Renal cortical epithelial cell (primary cell): ENCODE measurements at places on chromosomes 4 and X. TPM values are rescaled to one million over a fixed set of nuclear protein-coding genes. Genes with fewer than 3 reads are reported as not detected.
A peak's percentile ranks its signal among the peaks of the same experiment; 100 is the strongest.

DNA sequence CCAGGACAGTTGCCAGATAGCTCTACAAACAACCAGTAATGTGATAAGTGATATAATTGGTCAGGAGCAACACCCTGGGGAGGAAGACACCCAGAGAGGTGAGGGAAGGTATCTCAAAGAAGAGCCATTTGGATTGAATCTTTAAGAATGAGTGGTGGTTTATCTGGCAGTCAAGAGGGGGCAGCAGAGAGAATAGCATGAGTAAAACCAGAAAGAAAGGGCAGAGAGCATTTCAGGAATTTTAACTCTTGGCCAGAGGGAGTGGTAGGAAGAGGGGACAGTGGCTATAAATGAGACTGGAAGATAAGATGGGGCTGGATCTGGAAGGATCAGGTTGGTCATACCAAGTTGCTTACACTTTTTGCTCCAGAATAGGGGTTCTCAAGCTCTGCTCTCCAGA is 5.9 kb upstream of the SEPTIN6 start:
- DNase-seq, result peak; percentile 65

- DNase-seq, result no peak
Observed at GRCh38 chr4:155842080-155842479, 24.0 kb downstream of the ASIC5 start.

Gene KIT
- total RNA-seq, result under 0.01 and 0.10 TPM in 2 replicates

Gene EPHA5
- total RNA-seq, result under 0.01 and 0.70 TPM in 2 replicates

Gene TBX22
- total RNA-seq, result 0.05 TPM in 1 of 2 replicates, not detected in the other

GRCh38 chr4:39312816-39313215 is 53.3 kb downstream of the RFC1 start:
- DNase-seq, result no peak

GRCh38 chr4:20552004-20552403 is 148.3 kb upstream of the PACRGL start:
- no peak for DNase-seq

GRCh38 chrX:136665258-136665900 is 17.4 kb downstream of the CD40LG start:
- DNase-seq, result no peak

- DNase-seq, result peak; percentile 79
Observed at GRCh38 chrX:20620306-20620705, 353.6 kb upstream of the RPS6KA3 start.

GRCh38 chr4:44859477-44859876 is 133.1 kb upstream of the GNPDA2 start:
- DNase-seq, result no peak

Gene MAGIX
- 5.3 and 8.5 TPM in 2 replicates for total RNA-seq

GRCh38 chr4:11609751-11610150 is 181.1 kb upstream of the HS3ST1 start:
- DNase-seq, result peak; percentile 60

Gene NUP62CL
- 2.4 and 5.6 TPM in 2 replicates for total RNA-seq

GRCh38 chr4:4712800-4713528 is 146.5 kb upstream of the MSX1 start:
- DNase-seq, result no peak

- no peak for DNase-seq
Observed at GRCh38 chr4:5770051-5770450, 59.0 kb downstream of the EVC start.

Gene CSAG3
- not detected in 2 replicates for total RNA-seq

GRCh38 chr4:117383468-117383867 is 298.1 kb upstream of the TRAM1L1 start:
- no peak for DNase-seq

- peak; percentile 99 for DNase-seq
Observed at GRCh38 chr4:37648084-37648817, 37.9 kb downstream of the RELL1 start.

Gene RHOXF2
- not detected in 2 replicates for total RNA-seq

DNA sequence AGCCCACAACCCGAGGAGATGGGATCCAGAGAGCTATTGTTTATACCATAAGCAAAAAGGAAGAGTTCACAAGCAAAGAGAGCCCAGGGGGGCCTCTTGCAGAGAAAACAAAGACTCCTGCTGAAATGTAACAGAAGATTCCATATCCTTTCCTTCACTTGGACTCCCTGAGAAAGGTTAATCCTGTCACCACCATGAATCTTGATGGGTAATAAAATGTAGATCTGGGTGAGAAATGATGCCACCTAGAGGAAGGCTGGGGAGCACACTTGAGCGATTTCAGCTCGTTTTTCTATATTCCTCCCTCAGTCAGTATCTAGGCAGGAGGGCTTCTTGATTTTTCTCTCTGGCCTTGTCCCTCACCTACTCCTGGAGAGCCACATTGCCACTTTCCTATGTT is 10.2 kb upstream of the KCNE5 start:
- DNase-seq, result peak; percentile 30

DNA sequence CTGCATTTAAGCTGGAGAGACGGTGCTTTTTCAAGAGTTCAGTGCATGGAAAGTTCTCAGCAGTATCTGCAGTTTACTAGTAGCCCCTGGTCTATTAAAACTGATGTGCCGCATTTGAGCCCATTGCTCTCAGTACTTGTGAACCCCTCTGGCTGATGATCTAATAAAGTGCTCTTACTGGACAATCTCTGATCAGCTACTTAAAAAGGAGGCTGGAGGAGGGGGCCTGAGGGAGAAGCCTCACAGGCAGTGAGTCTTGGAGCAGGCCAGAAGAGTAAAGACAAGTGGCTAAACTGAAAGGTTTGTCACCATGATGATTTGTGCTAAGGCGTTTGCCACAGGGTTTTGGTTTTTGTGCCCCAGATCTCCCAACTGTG is 138.5 kb downstream of the ARX start:
- DNase-seq, result no peak

Gene RAB9B
- total RNA-seq, result 1.9 and 3.4 TPM in 2 replicates

DNA sequence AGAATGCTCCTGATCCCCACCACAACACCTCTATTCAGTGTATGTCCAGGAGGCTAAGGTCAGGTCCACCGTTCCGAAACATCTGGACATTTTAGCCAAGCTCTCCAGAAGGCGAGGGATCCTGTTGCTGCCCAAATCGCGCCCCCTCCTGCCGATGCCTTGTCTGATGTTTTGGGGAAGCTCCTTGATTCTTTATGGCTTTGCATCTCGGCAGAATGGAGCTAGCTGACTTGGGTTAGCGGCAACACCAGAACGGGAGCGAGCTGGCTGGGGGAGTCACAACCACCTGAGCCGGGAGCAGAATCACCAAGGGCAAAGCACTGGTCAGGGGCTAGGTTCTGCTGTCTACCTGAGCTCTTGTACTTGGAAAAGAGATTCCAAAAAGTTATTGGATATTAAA is 6.6 kb upstream of the POU3F4 start:
- DNase-seq, result no peak
